ENCODE measurements at places on chromosomes 5 and 9.

DNA sequence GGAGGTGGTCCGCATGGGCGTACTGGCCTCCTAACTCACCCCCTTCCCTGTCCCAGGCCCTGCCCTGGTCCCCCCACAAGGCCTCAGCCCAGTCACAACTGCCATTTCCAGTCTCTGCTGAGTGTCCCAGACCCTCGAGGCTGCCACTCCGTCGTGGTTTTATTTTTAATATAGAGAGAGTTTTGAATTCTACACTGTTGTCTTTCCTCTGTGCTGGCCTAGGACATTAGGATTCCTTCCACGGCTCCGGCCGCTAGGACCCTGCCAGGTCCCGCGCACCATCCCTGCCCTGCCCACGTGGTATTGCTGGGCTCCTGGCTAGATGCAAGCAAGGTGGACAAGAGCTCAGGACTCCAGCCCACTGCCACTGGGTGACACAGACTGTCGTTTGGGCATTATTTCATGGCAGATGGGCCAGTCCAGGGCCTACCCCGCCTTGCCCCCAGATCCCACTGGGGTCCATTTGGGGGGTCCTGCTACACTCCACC is 53.3 kb downstream of the SAR1B start:
- DNase-seq = no peak

GRCh38 chr9:111586378-111586777 is 13.1 kb downstream of the PTGR1 start:
- DNase-seq = no peak

GRCh38 chr9:116191576-116192415 is 38.2 kb downstream of the PAPPA start:
- no peak for DNase-seq

DNA sequence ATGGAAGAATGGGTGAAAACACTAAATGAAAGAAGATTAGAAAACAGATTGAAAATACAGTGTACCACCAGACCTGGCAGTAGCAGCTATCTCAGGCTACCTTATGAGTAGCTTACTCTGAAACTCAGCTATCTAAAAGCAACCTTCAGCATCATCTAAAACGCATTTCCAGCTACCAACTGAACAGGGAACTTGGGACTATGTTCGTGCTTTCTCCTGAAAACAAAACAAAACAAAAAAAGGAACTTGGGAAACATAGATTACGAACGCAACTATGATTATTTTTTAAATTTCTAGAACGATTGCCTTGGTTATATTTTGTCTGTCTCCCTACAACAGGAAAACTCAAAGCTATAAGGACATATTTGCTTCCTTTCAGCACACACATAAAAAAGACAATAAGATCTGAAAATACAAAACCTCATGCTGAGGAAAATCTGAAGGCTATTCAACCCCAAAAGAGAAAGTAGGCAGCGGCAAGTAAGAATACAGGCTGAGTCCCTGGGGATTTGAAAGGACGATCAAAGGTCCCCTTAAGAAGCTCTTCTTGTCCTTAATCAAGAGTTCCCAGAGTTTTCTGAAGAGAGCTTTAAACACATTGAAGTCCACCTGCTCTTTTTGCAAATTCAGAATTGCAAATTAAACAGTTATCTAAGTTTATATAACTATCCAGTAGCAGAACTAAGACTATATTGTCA is 53.4 kb downstream of the OR2K2 start:
- no peak for DNase-seq

DNA sequence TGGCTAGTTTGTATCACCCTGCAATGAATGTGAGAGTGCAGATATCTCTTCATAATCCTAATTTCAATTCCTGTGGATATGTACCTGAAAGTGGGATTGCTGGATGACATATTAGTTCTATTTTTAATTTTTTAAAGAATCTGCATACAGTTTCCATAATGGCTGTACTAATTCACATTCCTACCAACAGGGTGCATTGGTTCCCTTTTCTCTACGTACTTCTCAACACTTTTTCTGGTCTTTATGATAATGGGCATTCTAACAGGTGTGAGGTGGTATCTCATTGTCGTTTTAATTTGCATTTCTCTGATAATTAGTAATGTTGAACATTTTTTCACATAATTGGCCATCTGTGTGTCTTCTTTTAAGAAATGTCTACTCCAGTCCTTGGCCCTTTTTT is 927.5 kb downstream of the DTWD2 start:
- no peak for DNase-seq

DNA sequence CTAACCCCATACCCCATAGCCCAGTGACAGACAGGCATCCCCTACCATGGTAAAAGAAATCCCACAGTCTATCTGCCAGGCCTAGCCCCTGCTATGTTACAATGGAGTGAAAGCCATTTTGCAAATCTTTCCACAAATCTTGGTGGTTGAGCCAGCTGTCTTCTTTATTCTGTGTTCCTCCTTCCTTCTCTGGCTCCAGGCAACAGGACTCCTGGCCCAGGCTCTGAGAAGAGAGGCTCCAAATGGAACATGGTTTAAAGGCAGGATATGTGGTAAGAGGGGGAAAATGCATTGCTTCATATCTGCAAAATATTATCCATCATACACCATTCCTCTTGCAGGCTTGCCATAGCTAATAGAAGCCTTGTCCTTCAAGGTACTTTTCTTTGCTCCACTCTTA is 25.2 kb downstream of the FGF1 start:
- no peak for DNase-seq

DNA sequence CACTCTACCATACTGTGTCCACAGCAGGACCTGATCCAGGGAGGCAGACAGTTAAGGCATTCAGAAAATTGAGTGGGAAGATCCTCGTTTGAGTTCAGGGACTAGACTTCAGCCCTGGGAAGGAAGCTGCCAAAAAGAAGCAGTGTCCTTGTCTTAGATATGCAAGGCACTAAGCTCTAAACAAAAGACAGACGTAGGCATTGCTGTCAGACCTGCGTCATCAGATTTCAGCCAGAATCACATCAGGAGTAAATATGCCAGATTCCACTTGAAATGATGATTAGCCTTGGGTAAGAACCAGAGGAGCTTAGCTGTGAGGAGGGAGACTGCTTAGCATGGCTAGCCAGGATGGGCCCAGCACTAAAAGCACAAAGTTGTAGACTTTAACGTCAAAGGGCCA is 56.7 kb downstream of the MAMDC2 start:
- no peak for DNase-seq

GRCh38 chr5:111585946-111586345 is 73.6 kb upstream of the STARD4 start:
- peak; percentile 6 for DNase-seq

GRCh38 chr9:35306283-35306682 is 144.5 kb downstream of the UNC13B start:
- DNase-seq = peak; percentile 28

DNA sequence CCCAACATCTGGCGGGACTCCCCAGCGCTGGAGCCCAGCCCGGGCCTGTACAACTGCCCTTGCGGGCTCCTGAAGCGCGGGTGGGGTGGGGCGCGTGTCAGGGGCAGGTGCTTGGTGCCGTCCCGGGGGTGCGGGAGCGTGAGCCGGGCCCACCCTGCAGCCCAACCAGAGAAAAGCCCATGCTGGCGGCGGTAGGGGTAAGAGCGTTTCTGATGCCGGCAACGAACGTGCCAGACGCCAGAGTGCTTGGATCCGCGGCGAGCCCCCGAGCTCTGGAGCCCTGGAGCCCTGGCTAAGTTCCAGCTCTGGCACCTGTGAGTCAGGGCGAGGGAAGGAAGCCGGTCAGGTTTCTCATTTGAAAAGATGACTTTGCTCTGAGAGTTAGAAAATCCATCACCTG is 58.0 kb downstream of the ZNF510 start:
- DNase-seq = no peak

DNA sequence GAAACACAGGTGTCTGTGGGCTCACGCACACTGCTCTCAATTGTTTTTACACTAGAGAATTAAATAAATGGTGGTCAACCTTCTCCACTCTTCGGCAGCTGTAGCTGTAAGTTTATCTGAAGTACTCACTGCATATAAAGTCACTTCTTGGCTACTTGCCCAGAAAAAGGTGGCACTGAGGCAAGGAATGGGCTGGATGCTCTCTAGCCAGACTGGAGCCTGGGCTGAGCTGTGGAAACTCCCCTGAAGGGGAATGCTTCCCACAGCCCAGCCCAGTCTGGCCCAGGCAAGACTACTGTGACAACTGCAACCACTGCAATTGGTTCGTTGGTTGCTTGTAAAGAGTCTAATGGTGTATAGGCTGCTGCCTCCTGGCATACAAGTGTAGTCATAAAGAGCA is 4.5 kb downstream of the LEAP2 start:
- peak; percentile 57 for DNase-seq

GRCh38 chr5:6082685-6083084 is 295.7 kb downstream of the MED10 start:
- DNase-seq = peak; percentile 32

- DNase-seq = no peak
Measured at GRCh38 chr5:61438298-61438970, 106.4 kb downstream of the ZSWIM6 start.

GRCh38 chr9:124658165-124659017 is 112.7 kb downstream of the NR6A1 start:
- DNase-seq = peak; percentile 99

DNA sequence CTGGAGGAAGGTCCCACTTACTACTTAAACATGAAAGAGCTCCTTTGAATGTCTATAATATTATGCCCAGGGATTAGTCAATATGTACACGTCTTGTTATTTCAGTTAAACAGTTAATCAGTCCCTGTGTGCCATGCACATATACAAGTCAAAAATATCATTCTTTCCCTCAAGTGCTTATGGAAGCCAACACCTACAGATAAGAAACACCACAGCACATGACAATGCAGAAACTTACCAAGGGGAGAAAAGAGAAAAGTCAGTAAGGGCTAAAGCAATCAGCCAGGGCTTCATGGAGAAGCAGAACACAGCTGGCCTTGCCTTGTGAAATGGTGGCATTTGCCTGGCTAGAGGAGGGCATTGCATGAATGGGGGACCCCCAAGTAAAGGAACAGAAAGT is 88.3 kb downstream of the SNCAIP start:
- DNase-seq = no peak

DNA sequence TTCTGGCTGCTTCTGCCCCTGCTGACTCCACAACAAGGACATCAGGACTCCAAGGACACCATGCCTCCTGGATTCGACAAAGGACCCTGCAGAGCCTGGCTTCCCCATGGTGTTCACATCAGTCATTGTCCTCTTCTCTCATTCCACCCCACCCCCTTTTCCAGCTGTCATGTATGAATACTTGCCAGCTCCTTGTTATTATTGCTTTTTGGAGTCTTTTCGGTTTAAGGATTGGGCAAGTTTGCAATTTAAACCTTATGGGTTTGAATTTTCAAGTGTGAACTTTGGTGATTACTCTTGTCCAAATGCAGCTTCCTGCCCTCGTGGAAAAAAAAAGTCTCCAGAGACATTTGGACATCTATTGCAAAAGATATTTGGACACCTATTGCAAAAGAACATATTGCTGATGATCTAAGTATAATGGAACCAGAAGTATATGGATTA is 14.2 kb upstream of the LVRN start:
- peak; percentile 67 for DNase-seq

DNA sequence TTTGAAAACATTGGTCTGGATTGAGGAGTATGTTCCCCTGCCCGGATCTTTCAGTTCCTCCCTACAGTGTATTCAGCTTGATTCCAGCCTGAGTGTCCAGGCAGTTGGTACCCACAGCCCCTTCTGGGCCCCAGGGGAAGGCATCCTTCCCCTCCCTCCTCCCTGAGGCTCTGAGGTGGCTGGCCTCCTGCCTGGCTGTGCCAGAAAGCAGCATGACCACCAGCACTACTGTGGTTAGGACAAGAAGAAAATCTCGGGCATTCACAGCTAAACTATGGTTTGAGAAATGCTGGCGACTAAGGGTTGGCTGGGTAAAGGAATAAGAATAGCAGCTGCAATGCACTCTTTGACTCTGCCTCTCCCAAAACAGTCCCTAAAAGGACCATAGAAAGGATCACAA is 84.6 kb upstream of the LIFR start:
- DNase-seq = peak; percentile 54
